ENCODE measurements at places on chromosomes 1 and 21.

- H3K36me3 ChIP-seq, result no peaks in the 10 kb centered on the region
- H3K27me3 ChIP-seq, result no peaks in the 10 kb centered on the region
- H3K27ac ChIP-seq, result no peak overlapping the region
- no peak overlapping the region for H3K4me3 ChIP-seq
- no peaks in the 10 kb centered on the region for H3K4me1 ChIP-seq
- no peak for DNase-seq
Measured at GRCh38 chr1:204465546-204466415, 28.8 kb downstream of the PIK3C2B start.

DNA sequence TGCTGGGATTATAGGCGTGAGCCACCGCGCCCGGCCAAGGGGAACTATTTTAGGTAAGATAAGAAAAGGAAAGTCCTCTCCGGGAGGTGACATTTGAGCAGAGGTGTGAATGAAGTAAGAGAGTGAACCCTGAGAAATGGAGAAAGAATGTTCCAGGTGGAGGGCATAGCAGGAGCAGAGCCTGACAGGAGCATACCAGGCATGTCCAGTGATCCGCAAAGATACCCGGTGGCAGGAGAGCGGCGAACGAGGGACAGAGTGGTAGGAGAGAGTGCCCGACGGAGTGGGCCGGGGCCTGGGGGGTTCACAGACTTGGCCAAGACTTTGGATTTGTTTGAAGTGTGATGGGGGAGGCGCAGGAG is 7.9 kb upstream of the RPS6KA1 start:
- H3K27me3 ChIP-seq, result no peaks in the 10 kb centered on the region
- H3K4me3 ChIP-seq, result no peak overlapping the region
- no peaks in the 10 kb centered on the region for H3K36me3 ChIP-seq
- peaks cover 8% of the 10 kb centered on the region for H3K4me1 ChIP-seq

- H3K27ac ChIP-seq, result no peak overlapping the region
- H3K4me3 ChIP-seq, result no peak overlapping the region
- no peaks in the 10 kb centered on the region for H3K36me3 ChIP-seq
- DNase-seq, result no peak
- H3K4me1 ChIP-seq, result peaks cover 18% of the 10 kb centered on the region
Measured at GRCh38 chr1:94106716-94107115, 14.2 kb downstream of the ABCA4 start.

GRCh38 chr1:147099192-147099591 is 73.1 kb downstream of the PRKAB2 start:
- no peak overlapping the region for H3K4me3 ChIP-seq
- no peaks in the 10 kb centered on the region for H3K27me3 ChIP-seq
- no peak overlapping the region for H3K27ac ChIP-seq
- no peaks in the 10 kb centered on the region for H3K36me3 ChIP-seq
- H3K4me1 ChIP-seq, result no peaks in the 10 kb centered on the region

GRCh38 chr1:173294843-173295242 is 87.7 kb upstream of the TNFSF4 start:
- H3K27me3 ChIP-seq, result no peaks in the 10 kb centered on the region
- no peak for DNase-seq
- H3K4me3 ChIP-seq, result no peak overlapping the region
- no peak overlapping the region for H3K27ac ChIP-seq

DNA sequence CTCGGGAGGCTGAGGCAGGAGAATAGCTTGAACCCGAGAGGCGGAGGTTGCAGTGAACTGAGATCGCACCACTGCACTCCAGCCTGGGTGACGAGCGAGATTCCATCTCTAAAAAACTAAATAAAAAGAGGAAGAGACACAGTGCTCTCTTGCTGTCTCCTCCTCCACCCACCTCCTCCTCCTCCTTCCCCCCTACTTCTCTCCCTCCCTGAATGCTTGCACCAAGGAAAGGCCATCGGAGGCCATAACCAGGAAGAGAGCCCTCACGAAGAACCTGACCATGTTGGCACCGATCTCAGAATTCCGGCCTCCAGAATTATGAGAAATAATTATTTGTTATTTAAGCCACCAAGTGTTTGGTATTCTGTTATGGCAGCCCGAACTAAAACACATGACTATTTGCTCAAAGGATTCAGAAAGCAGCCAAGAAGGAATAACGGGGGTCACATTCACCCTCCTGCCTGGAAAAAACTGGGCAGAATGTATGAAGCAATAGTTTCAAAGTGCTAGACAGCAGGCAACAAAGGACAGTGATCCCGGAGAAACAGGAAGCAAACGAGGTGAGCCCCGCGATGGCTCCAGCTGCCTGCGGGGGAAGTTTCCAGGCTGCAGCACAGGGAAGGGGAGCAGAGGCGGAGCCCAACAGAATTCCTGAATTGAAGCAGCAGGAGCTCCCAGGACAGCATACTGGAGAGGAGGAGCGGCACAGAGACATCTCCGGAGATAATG is 35.8 kb downstream of the LDLRAD1 start:
- no peaks in the 10 kb centered on the region for H3K27me3 ChIP-seq
- H3K4me3 ChIP-seq, result peak overlapping the region; percentile 33
- DNase-seq, result peak; percentile 90

DNA sequence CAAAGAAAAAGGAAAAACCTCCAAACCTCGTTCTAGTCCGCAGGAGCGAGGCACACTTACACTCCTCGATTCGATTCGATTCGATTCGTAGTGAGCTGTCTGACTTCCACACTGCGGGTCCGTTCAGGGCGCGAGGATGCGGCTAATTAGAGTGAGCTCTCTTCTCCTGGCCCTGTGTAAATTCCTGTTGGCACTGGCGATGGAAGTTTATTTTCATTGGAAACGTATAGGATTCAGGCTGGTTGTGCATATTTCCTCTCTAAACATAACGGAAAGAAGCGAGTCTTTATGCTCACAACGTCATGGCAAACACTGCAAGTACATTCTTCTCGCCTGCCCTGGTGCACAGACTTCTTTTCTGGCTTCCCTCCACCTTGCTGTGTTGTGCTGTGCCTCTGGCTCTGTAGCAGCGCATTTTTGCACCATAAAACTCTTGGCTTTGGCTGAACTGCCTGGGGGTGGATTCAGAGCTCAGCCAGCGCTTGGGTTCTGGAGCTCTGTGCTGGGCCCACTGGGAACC is 2.7 kb downstream of the HUNK start:
- peaks cover 44% of the 10 kb centered on the region for H3K4me1 ChIP-seq
- DNase-seq, result no peak
- H3K27me3 ChIP-seq, result peaks cover 36% of the 10 kb centered on the region
- H3K4me3 ChIP-seq, result peak overlapping the region; percentile 85

GRCh38 chr1:110436635-110437034 is 14.3 kb upstream of the PROK1 start:
- no peak overlapping the region for H3K27ac ChIP-seq
- no peaks in the 10 kb centered on the region for H3K27me3 ChIP-seq
- peaks cover 14% of the 10 kb centered on the region for H3K4me1 ChIP-seq
- no peak overlapping the region for H3K4me3 ChIP-seq

- 0 out of 2 replicates have a peak, but pooled peaks cover 3% of the 10 kb centered on the region for H3K36me3 ChIP-seq
- H3K4me3 ChIP-seq, result no peak overlapping the region
- H3K4me1 ChIP-seq, result peaks cover 9% of the 10 kb centered on the region
- no peaks in the 10 kb centered on the region for H3K27me3 ChIP-seq
- DNase-seq, result no peak
Measured at GRCh38 chr1:151618003-151618402, 6.2 kb downstream of the SNX27 start.

- DNase-seq, result no peak
Measured at GRCh38 chr1:54543729-54544496, 4.1 kb upstream of the ACOT11 start.

DNA sequence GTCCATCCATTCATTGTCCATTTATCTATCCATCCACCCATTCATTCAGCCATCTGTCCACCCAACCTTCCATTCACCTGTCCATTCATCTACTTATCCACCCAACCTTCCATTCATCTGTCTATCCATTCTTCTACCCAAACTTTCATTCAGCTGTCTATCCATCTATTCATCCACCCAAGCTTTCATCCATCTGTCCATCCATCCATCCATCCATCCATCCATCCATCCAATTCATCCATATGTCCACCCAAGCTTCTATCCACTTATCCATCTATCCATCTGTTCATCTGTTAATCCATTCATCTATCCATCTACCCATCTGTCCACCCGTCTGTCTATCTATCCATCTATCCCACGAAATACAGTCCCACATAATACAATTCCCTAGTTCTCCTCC is 21.6 kb upstream of the MAN1C1 start:
- no peak for DNase-seq
- H3K36me3 ChIP-seq, result no peaks in the 10 kb centered on the region

DNA sequence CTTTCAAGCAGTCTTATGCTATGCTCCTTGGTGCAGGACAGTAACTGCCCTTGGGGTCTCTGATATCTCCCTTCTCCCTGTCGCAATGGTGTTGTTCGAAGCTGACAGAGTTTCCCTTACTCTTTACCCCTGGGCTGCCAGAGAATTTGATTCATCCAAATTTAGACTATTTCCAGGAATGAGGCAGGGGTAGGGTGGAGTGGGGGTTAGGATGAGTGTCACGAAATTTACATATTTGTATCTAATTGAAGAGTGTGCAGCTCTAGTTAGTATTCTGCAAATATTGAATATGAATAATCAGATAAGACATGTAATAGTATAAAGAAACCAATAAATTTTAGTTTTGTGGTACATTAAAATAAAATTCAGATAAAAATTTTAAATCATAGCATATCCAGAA is 140.0 kb upstream of the LMO4 start:
- DNase-seq, result no peak
- H3K27ac ChIP-seq, result no peak overlapping the region
- no peaks in the 10 kb centered on the region for H3K36me3 ChIP-seq
- H3K4me1 ChIP-seq, result peaks cover 10% of the 10 kb centered on the region
- H3K4me3 ChIP-seq, result no peak overlapping the region
- H3K27me3 ChIP-seq, result no peaks in the 10 kb centered on the region

DNA sequence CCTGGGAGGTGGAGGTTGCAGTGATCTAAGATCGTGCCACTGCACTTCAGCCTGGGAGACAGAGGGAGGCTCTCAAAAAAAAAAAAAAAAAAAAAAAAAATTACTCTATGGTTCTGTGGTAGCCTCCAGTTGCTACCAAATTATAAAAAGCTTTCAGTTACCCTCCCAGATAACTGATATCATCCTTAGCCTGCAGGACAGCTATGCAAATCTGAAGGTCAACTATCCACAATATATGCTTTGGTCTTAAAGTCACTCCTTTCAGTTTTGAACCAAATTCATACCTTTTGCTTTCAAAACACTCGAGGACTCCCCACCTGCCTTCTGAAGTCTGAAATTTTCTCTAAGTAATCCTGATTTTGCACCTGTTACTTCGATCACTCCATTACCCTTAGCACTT is 3.1 kb downstream of the MIXL1 start:
- no peak overlapping the region for H3K27ac ChIP-seq
- no peak for DNase-seq
- peaks cover 30% of the 10 kb centered on the region for H3K27me3 ChIP-seq
- 0 out of 2 replicates have a peak, but pooled peaks cover 11% of the 10 kb centered on the region for H3K36me3 ChIP-seq

- no peaks in the 10 kb centered on the region for H3K27me3 ChIP-seq
- H3K36me3 ChIP-seq, result 0 out of 2 replicates have a peak, but pooled peaks cover 6% of the 10 kb centered on the region
- no peak for DNase-seq
- H3K27ac ChIP-seq, result no peak overlapping the region
Measured at GRCh38 chr1:231935856-231936255, 309.3 kb downstream of the DISC1 start.

- H3K4me1 ChIP-seq, result peaks cover 48% of the 10 kb centered on the region
- DNase-seq, result no peak
- H3K36me3 ChIP-seq, result no peaks in the 10 kb centered on the region
- H3K4me3 ChIP-seq, result no peak overlapping the region
Measured at GRCh38 chr1:226725897-226726267, 13.2 kb downstream of the ITPKB start.

- H3K27ac ChIP-seq, result no peak overlapping the region
- DNase-seq, result peak; percentile 60
- peaks cover 48% of the 10 kb centered on the region for H3K4me1 ChIP-seq
- peak overlapping the region; percentile 70 for H3K4me3 ChIP-seq
- H3K27me3 ChIP-seq, result peaks cover 48% of the 10 kb centered on the region
Measured at GRCh38 chr1:237042892-237043576, 1.1 kb downstream of the RYR2 start.

DNA sequence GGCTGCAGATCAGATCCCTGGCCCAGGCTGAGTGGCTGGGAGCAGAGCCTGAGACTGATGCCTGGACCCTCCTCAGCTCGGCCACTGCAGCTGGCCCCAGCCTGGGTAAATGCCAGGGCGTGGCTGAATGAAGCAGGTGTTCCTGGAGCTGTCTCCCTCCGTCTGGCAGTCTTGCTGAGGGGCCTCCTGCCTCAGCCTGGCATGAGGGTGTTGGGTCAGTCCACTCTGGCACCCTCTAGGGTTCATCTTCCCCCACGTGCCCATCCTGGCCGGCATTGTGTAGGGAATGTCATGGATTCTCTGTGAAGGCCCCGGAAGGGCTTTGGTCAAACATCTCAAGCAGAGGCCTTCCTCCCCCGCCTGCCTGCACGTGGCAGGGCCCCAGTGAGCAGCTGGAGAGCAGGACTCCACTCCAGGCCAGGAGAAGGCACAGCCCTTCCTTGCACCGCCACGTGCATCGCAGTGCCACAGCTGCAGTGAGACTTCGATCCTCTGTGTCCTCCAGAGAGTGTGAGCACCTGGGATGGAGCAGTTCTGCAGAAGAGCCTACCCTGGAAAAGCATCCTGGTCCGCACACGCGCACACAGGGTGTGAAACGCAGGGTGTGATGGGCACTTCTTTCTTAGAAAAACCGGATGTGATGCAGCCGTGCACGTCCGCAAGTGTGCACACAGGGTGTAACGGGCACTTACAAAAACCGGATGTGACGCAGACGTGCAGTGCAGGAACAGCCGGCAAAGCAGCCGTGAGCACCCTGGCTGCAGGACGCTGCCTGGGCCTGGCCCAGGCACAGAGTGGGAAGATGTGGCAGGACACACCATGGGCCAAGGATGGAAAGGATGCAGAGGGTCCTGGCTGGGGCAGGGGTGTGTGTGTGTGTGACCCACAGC is 4.6 kb upstream of the KRTAP10-4 start:
- H3K27ac ChIP-seq, result no peak overlapping the region
- H3K27me3 ChIP-seq, result no peaks in the 10 kb centered on the region
- H3K4me1 ChIP-seq, result no peaks in the 10 kb centered on the region
- H3K36me3 ChIP-seq, result no peaks in the 10 kb centered on the region
- no peak for DNase-seq

- no peaks in the 10 kb centered on the region for H3K4me1 ChIP-seq
- H3K4me3 ChIP-seq, result no peak overlapping the region
- no peak overlapping the region for H3K27ac ChIP-seq
- no peak for DNase-seq
Measured at GRCh38 chr21:41302976-41303375, 13.6 kb upstream of the FAM3B start.

DNA sequence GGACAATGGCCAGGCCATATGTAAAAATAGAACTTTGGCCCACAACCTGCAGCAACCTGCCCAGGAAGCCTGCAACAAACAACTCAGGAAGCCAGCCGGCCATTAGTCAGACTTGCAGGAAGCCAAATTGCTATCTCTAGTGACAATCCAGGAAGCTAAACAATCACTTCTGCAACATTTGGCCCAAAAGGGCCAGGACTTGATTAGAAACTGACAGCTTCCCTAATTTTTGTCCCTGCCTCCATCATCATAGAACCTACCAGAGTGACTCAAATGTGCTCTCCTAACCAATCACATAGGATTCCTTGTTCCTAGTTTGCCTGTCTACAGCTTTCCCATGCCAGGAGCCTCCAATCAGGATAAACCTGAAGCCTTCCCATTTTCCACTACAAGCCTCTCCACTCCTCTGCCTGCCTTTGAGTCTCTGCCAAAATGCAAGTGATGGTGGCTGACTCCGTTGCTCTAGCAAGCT is 639.3 kb downstream of the PTPRU start:
- DNase-seq, result no peak
- H3K36me3 ChIP-seq, result no peaks in the 10 kb centered on the region
- no peak overlapping the region for H3K27ac ChIP-seq
- H3K4me1 ChIP-seq, result 0 out of 2 replicates have a peak, but pooled peaks cover 3% of the 10 kb centered on the region
- H3K4me3 ChIP-seq, result no peak overlapping the region

- no peaks in the 10 kb centered on the region for H3K4me1 ChIP-seq
- no peak overlapping the region for H3K27ac ChIP-seq
- no peak for DNase-seq
- no peaks in the 10 kb centered on the region for H3K27me3 ChIP-seq
Measured at GRCh38 chr1:69930396-69930795, 275.0 kb downstream of the LRRC40 start.

All from GM23338 (cell line).